ENCODE measurements at places on chromosomes 4 and X.

DNA sequence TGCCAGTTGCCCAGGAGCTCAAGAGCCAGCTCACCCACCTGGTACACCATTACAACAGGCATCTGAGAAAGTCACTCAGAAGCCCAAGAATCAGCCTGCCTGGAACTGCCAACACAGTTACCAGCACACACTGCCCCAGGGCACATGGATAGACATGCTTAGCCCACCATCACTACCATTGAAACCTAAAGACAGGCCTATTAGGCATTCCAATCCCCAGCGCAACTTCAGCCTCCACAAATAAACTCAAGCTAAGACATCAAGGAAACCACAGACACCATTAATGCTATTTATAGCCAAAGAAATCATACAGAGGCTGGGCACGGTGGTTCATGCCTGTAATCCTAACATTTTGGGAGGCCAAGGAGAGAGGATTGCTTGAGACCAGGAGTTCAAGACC lies 42.3 kb downstream of the ATRX start:
- no peak for DNase-seq

- no peak for DNase-seq
Observed at GRCh38 chr4:145830699-145831098, 107.9 kb downstream of the ZNF827 start.

GRCh38 chr4:177579649-177580048 lies 137.4 kb upstream of the AGA start:
- DNase-seq: no peak

DNA sequence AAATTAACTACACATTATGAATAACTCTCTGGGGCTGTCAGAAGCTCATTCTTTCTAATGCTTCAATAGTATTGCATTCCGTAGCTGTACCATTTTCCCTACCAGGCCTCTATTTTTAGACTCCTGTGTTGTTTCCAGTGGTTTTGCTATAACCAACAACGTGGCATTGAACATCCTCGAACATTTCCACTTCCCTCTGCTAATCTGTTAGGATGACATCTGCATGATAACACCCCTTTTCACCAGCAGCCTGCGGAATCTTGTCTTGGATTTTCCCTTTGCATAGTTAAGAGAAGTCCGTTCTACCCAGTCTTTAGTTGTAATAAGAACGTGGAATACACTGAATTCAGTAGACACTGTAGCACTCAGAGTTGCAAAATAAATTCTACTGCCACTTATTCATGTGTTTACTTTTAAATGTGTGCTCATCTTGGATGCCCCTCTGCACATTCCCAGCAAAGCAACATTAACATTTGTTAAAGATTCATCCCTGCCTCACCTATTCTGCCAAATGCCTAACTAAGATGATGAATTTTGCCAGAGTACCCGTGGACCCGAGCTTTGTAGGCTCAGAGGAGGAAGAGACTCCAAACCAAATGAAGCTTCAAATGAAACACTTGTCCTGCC lies 55.6 kb downstream of the SEL1L3 start:
- DNase-seq: no peak

GRCh38 chr4:154009191-154009590 lies 220.3 kb upstream of the SFRP2 start:
- no peak for DNase-seq

- DNase-seq: no peak
Observed at GRCh38 chr4:8525383-8526120, 54.6 kb upstream of the GPR78 start.

DNA sequence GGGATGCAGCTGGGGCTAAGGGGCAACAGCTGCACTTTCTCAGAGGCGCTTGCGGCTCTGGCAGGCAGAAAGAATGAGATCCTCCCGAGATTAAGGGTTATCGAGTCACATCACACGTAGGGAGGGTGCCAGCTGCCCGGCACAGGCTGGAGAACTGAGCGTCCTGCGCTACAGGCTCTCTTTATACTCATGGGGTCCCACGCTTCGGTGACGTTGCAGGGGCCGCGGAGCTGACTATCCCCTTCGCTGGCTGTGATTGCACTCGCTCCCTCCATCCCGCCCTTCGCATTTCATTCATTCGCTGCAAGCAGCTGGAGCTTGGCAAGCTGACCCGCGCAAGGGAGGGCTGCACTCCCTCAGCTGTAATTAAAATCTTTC lies at the start of gene TACR3:
Gene TACR3 (minus strand): TSS at position 156 of the 378 bp plus-strand sequence. CDS start 310 bp downstream, outside the sequence.
- no peak for DNase-seq

- DNase-seq: no peak
Observed at GRCh38 chrX:23840674-23841073, 57.7 kb downstream of the SAT1 start.

GRCh38 chrX:23383411-23383810 lies 48.8 kb downstream of the PTCHD1 start:
- DNase-seq: no peak

- DNase-seq: no peak
Observed at GRCh38 chr4:88938138-88938537, 118.8 kb downstream of the FAM13A start.

DNA sequence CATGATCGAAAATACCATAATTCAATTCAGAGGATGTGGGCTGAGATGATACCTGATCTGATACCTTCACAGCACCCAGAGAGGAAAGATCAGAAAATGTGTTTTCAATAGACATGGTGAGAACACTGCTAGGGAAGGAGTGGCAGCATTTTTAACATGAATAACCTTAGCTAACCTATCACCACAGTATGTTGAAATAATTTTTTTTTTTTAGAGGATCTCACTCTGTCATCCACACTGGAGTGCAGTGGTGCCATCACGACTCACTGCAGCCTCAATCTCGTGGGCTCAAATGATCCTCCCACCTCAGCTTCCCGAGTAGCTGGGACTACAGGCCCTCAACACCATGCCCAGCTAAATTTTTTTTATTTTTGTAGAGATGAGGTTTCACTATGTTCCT lies 90.5 kb upstream of the RAPGEF2 start:
- DNase-seq: no peak

- no peak for DNase-seq
Observed at GRCh38 chr4:78343682-78344081, 207.9 kb upstream of the ANXA3 start.

GRCh38 chr4:57220172-57220571 lies 110.0 kb upstream of the IGFBP7 start:
- no peak for DNase-seq

GRCh38 chr4:85932500-85933290 lies 427.2 kb downstream of the MAPK10 start:
- DNase-seq: no peak

GRCh38 chr4:23323436-23323835 lies 566.4 kb downstream of the PPARGC1A start:
- DNase-seq: no peak

All from activated naive CD4-positive, alpha-beta T cell treated with anti-CD3 and anti-CD28 coated beads, Interleukin-2, amount 50 U/mL, for 72 hours (primary cell).